Right lung (tissue), 10 donors: ENCODE measurements at places on chromosomes 4 and X.

GRCh38 chrX:96425200-96425599 is 259.4 kb upstream of the DIAPH2 start:
- DNase-seq = no peak

- DNase-seq = no peak
These were observed 58.1 kb upstream of the GBA3 start for GRCh38 chr4:22634541-22635181.

GRCh38 chrX:133045986-133046385 is 50.9 kb downstream of the USP26 start:
- peak; percentile 7 for DNase-seq

DNA sequence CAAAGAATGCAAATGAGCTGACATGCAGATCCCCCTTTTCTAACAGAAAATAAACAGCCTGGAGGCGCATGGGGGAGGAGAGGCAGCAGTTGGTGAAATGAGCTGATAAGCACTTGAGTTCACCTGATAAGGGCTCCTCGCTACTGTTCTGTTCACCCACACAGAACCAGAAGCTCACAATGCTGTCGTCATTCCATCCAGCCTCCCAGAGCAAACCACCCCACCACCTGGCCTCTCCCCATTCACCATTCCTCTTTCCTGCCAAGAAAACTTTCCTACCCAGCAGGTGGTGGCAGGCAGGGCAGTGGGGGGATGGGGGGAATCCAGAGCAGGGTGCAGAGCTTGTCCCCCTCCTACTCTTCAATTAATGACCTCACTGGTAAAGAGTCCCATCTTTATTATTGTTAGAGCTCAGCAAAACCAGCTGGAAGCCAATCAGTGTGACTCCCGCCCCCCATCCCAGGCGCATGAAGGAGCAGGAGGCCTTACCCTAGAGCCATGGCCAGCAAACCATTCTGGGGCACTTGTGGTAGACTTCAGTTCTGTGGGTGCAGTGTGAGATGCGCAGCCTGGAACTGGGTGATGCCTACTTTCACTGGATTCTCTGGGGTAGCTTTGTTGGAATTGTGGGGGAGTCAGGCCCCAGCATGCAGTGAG is 350.3 kb downstream of the ZIC3 start:
- no peak for DNase-seq

- DNase-seq = no peak
These were observed 362.4 kb downstream of the MID1IP1 start for GRCh38 chrX:39163581-39164126.
